ENCODE measurements at places on chromosomes 2 and 18. TPM values are rescaled to one million over a fixed set of nuclear protein-coding genes. Genes with fewer than 3 reads are reported as not detected.

The PXDN gene
- 307 TPM for total RNA-seq

The UBXN4 gene
- 68.8 TPM for total RNA-seq

The IHH gene
- total RNA-seq: not detected

The PTH2R gene
- total RNA-seq: not detected

The RBKS gene
- total RNA-seq: 0.67 TPM

The PRSS56 gene
- not detected for total RNA-seq

- DNase-seq: no peak
Observed at GRCh38 chr2:126828491-126828890, 70.2 kb upstream of the TEX51 start.

DNA sequence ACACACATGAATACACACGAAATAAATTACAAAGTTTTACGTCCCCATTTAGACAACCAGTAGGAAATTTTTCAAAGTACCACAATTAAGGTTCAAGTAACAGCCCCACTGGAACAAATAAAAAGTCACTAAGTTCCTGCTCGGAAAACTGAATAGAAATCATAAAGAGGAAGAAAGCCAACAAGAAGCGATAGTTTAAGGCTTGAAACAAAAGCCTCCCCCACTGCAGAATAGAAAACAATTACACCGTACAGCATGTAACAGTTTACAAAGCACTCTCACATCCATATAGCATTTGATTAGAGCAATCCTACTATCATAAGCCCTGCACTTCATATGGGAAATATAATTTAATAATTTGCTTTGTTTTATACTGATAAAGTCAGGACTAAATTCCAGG, 15.5 kb downstream of the KLF7 start:
- DNase-seq: no peak

DNA sequence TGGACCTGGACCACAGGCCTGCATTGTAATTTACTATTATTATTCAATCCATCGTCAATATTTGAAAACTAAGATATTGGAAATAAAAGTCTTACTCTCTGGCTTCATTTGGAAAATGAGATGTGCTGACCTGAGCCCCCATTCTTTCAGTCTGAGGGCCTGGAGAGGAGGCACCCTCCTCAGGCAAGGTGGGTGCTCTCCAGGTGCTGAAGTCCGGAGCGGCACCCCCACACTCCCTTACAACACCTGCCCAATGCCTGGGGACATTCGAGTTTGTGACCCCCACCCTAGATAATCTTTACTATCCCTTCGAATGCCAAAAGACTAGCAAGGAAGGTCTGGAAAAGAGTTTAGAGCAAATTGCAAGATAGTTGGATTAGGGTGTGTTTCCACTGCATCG, 133.3 kb downstream of the EN1 start:
- no peak for DNase-seq

GRCh38 chr18:60003610-60004185, 103.9 kb downstream of the PMAIP1 start:
- no peak for DNase-seq

DNA sequence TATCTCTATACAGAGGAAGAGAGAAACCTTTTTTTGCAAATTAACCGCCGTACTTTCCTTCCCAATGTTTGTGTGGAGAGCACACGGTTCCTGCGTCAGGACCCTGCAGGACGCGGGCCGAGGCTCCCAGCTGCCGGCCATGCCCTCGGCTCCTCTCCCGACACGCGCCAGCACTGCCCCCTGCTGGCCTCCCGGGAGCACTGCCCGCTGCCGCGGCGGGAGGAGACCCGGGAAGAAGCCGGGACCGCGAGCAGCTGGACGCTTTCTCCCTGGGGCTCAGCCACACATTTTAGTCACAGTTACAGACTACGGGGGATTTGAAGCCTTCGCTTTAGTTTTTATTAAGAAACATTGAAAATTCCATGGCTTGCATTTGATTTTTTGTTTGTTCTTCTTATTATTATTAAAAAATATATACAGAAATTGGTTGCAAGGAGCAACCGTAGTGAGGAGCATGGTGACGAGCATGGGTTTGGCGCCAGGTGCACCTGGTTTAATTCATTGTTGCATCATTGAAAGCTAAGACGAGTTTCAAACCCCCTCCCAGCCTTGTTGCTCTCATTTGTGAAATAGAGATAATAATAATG, 401.2 kb downstream of the GALR1 start:
- DNase-seq: no peak

GRCh38 chr2:85708641-85709040, 14.5 kb downstream of the GNLY start:
- DNase-seq: no peak

DNA sequence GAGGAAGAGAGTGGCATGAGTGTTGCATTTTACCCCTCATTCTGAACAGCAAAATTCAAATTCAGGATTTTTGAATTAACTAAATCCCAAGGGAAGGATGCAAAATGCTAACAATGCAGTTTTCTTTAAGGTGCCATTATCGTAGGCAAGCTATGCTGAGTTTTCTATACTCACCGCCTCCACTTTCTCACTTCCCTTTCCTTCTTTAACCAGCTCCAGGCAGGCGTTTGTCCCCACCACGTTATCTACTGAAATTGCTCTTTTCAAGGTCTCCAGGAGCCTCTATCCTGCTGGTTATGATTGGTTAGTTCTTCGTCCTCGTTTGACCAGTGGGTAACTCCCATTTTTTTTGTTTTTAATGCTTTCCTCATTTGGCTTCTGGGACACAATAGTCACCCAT, 1.8 kb upstream of the CPO start:
- DNase-seq: no peak

GRCh38 chr2:54455563-54456361, at the start of gene SPTBN1:
SPTBN1 (plus strand) TSS chr2:54456327; CDS start chr2:54526419, 70,092 bp downstream.
- DNase-seq: peak; percentile 77

GRCh38 chr2:74425523-74425922, 4.0 kb downstream of the WDR54 start:
- no peak for DNase-seq

- DNase-seq: no peak
Observed at GRCh38 chr2:237723602-237724001, 75.0 kb upstream of the RBM44 start.

- peak; percentile 82 for DNase-seq
Observed at GRCh38 chr2:187547353-187547979, 6.8 kb downstream of the TFPI start.

DNA sequence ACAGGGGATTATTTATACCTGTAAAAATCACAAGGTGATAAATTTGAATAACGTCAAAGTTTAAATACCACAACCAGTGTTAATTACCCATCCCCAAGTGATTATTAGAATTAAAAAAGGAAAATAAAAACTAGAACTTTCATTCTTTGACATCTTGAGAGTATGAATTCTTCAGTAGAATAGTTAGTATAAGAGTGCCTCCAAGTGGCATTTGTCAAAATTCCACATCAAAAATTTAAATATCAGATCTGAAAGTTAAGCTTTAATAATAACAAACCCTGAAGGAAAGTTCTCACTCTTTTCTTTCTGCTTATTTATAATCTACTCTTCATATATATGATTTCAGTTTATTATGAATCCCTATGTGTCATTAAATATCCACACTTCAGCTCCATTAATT, 273.7 kb upstream of the KYNU start:
- DNase-seq: no peak

Data from pulmonary artery endothelial cell (primary cell).